ENCODE measurements at places on chromosomes 7 and 10.

- DNase-seq = no peak
Observed at GRCh38 chr10:131579251-131580071, 267.9 kb upstream of the TCERG1L start.

GRCh38 chr7:112205343-112206237 is 609 bp downstream of the DOCK4 start:
- DNase-seq = no peak

DNA sequence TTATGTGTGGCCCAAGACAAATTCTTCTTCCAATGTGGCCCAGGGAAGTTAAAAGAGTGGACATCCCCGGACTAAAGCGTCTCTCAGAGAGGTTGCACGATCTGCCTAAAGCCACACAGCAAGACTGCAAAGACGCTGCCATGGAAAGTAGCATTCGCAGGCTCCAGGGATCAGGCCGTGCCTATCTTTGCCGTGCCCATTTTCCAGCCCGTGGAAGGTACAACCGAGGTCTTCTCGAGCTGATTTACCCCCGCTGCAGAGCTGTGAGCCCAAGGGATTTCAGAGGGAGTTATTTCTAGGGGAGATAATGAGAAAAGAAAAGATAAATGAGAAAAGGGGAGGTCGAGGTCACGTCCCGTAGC is 1.0 kb upstream of the NYAP1 start:
- no peak for DNase-seq

- DNase-seq = no peak
Observed at GRCh38 chr10:94219829-94220228, 142.9 kb downstream of the NOC3L start.

DNA sequence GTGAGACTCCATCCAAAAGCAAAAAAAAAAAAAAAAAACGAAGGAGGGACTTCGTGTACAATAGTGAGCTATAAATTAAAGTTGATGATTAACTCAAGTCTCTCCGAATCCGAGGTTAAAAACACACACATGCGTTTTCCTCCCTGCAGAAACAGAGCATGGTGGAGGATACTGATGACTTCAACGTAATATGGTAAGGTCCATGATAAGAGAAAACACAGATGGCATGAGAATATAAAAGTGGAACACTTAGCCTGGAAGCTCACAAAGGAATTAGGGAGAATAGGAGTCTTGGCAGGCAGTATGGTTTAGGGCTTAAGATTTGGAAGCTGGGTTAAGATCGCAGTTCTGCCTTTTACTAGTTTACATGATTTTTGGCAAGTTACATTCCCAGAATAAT is 20.1 kb upstream of the GSTK1 start:
- DNase-seq = no peak

GRCh38 chr7:14504134-14504533 is 398.4 kb downstream of the DGKB start:
- DNase-seq = no peak

DNA sequence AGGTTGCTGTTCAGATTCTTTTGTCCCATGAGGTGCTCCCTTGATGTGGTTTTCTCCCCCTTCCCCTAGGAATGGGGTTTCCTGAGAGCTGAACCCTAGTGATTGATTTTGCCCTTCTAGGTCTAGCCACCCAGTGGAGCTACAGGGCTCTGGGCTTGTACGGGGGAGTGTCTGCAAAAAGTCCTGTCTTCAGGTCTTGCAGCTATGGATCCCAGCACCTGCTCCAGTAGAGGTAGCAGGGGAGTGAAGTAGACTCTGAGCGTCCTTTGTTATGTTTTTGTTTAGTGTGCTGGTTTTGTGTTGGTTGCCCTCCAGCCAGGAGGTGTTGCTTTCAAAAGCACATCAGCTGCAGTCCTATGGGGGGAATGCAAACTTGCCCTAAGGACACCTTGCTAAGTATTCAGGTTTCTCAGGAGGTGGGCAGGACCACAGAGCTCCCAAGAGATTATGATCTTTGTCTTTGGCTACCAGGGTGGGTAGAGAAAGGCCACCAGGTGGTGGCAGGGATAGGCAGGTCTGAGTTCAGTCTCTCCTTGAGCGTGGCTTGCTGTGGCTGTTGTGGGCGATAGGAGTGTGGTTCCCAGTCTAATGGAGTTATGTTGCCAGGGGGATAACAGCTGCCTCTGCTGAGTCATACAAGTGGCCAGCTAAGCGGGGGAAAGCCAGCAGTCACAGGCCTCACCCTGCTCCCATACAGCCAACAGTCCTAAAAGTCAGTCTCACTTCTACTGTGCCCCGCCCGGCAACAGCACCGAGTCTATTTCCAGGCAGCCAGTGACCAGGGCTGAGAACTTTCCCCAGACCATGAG is 92.4 kb upstream of the JCAD start:
- no peak for DNase-seq

DNA sequence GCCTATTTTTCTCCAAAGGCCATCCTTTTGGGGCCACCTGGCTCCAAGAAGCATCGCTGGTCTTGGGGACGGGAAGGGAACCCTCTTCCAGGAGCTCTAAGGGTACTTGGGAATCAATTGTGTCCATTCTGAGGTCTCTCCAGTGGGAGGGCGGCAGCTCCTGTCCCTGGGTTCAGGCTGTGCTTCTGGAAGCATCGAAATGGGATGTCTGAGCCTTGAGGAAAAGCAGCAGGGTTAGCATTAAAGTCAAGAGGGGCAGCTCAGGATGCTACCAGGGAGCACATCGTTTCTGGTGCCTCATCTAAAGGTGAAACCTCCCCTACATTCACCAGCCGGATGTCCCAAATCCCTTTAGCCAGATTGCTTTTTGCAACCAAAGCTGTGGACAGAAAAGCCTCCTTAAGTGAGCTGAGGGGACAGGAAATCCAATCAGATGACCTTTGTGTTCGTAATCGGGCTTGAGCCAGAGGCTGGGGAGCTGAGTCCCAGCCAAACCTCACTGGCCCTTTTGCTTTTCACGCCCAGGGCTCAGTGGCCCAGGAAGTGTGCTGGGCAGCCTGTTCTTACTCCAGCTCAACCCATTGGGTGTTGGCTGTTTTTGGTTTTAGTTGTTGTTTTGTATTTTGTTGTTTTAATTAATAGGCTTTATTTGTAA is 88.8 kb upstream of the ANLN start:
- no peak for DNase-seq

DNA sequence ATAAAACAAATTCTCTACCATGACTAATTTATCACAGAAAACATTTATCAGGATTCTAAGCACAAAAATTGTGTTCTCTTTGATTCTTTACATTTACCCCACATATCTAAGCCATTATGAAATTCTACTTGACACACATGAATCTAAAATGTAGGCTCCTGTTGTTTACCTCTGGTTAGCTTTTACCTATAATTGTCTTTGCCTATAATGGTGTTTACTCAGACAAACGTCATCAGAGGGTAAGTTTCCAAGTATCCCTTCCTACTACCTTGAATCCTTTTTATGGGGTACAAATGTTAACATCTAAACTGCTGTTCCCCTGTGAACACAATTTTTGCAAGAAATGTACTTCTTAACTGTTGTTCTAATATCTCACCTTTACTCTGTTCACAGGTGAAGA is 63.5 kb downstream of the MINDY3 start:
- DNase-seq = no peak

DNA sequence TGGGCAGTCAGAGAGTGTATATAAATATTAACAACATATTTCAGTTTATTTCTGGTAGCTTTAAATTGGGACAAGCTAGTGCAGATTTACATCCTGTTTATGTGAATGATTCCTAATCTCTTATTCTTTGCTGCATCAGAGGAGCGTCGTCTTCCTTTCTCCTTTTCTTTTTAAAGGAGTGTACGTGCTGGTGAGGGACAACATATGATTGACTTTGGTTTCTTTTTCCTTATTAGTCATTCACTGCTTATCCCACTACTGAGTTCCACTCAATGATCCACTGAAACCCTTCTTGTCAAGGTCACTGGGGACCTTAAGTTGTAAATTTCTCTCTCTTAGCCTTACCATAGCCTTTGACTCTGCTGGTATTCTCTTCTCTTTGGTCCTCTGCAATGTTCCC is 116.3 kb downstream of the EXOC4 start:
- no peak for DNase-seq

DNA sequence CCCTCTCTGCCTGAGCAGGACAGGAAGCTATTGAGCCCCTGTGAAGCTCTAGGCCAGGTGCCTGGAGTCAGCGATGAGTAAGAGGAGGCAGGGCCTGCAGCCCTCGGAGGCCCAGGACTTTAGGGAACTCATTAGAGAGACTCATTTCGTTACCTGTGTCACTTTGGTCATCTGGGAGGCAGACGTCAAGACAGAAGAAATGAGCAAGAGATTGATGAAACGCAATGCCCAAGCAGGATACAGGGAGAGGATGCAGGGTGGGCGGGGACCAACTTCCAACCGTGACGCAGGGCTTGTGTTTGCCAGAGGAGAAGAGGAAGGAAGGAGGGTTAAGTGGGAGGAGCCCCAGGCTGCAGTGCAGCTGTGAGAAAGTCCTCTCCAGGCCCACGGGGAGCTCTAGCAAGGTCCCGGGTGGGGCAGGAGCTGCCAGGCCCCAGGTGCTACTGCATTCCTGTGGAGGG is 26.4 kb upstream of the GNA12 start:
- no peak for DNase-seq

- no peak for DNase-seq
Observed at GRCh38 chr10:80649183-80649582, 111.5 kb downstream of the SH2D4B start.

DNA sequence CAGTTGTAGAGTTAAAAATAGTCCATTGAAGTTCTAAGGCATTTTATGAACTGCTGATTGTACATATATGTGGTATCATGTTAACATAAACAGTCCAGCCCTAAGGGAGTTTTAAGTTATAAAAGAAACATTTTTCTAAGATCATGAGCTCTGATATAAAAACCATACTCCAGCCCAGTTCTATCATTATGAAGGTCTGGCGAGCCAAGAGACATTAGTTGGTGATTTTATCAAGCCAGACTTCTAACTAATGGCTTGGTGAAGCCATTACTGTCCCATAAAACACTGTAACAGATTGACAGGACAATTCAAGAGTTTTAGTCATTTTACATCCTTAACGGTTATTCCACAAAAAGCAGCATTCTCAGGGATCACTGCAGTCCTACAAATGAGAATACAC is 221.6 kb downstream of the RNLS start:
- no peak for DNase-seq

DNA sequence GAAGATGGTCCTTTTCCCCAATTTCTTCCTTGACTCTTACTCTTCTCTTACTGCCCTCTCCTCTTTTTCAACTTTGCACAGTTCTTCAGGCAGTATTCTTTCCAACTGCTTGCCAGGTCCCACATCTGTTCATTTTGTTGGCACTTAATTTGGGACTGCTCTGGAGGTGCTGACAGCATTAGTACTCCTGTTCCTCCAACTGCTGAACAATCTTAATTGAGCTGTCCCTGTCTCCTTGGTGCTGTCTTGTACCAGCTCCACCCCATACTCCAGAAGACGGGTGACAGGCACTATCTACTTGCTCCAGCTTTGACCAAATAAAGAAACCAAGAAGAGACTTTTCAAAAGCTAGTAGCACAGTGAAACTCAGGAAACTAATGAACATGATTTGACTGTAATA is 160.0 kb downstream of the PDE1C start:
- no peak for DNase-seq

GRCh38 chr7:152702-153391 is 39.5 kb upstream of the FAM20C start:
- DNase-seq = no peak

DNA sequence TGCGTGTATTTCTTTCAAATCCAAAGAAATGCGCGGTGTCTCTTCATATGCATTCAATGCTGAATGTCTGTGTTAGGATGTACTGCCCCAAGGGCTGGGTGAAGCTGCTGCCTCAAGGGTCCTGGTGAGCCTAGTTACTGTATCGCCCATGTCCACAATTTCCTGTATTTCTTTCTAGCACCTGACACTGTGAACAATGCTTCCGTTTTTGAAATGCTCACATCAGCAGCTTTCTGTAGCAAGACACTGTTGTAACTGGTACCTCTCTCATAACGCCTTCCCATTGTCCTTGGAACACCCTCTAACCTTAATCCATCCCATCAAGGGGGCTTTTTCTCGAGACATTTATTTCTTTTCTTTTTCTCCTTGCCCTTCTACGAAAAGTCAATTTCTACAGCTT is 25.1 kb downstream of the NRP1 start:
- DNase-seq = no peak

DNA sequence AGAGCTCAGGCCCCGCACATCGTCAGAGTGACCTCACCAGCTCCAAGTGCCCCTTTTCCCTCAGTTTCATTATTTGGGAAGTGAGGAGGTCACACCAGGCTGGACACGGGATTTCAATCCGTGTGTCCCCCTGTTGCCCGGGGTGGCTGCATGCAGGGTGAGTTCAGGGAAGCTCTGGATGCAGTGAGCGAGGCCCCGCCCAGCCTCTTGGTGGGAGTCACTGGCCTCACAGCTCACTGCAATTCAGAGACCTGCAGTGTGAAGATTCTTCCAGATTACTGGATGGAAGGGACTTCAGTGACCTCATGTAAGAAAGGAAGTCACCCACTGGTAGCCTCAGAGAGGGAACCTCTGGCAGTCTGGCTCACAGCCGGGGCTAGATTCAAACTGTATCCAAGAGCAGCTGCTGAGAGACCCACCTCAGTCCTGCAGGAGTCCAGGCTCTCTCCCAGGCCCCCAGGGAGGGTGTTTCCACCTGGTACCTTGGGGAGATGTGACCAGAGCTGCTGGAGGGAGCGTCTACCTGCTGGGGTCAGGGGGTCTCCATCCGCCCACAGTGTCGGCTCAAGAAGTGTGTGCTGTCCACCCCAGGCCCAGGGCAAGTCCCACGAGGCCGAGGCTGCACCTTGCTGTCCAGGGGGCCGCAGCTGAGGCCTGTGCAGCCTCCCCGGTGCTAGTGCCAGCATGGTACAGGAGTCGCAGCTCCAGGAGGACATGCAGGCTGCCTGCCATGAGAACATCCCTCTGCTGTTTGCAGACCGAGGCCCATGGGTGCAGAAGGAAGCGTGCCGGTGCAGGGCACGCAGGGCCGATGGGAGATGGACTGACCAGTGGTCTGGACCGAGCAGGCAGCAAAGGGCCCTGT is 54.4 kb downstream of the MGMT start:
- no peak for DNase-seq

- no peak for DNase-seq
Observed at GRCh38 chr7:100171840-100172239, 3.4 kb upstream of the GAL3ST4 start.

GRCh38 chr10:87612115-87612514 is 47.6 kb upstream of the PAPSS2 start:
- DNase-seq = no peak

All from NCI-H2081 treated with DMSO at 0.1 percent for 48 hours (cell line).